Iris pigment epithelial cell (primary cell): ENCODE measurements at places on chromosomes 5 and 9.

GRCh38 chr9:12997009-12997408, 222.2 kb downstream of the LURAP1L start:
- no peak for DNase-seq

DNA sequence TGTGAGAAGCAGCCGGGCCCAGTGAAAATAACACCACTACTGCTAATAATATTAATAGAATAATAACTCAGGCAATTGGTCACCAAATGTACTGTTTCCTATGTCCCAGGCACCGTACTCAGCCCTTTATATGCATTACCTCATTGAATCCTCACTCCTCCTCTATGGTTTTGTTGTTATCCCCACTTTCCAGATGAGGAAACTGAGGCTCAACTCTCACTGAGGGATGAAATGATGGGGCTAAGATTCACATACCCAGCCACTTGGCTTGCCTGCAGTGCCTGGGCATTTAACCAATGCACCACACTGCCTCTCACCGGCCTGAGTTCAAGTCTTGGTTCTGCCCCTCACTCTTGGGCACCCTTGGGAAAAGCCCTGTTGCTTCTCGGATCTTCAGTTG, 34.1 kb downstream of the WHRN start:
- DNase-seq = no peak

- no peak for DNase-seq
Measured at GRCh38 chr9:127139775-127140174, 17.3 kb upstream of the ANGPTL2 start.

- DNase-seq = peak; percentile 59
Measured at GRCh38 chr9:89177944-89178829, at the start of gene SHC3. TSS of gene SHC3 (minus strand) at chr9:89178818. CDS start at chr9:89178460, 358 bp downstream.

GRCh38 chr5:172607213-172607793, 33.8 kb upstream of the NEURL1B start:
- peak; percentile 70 for DNase-seq

GRCh38 chr5:61678966-61679365, 346.9 kb downstream of the ZSWIM6 start:
- DNase-seq = no peak
